ENCODE measurements at places on chromosomes 12 and 14.

GRCh38 chr14:96479435-96480146, 22.6 kb upstream of the PAPOLA start:
- no peak for DNase-seq

DNA sequence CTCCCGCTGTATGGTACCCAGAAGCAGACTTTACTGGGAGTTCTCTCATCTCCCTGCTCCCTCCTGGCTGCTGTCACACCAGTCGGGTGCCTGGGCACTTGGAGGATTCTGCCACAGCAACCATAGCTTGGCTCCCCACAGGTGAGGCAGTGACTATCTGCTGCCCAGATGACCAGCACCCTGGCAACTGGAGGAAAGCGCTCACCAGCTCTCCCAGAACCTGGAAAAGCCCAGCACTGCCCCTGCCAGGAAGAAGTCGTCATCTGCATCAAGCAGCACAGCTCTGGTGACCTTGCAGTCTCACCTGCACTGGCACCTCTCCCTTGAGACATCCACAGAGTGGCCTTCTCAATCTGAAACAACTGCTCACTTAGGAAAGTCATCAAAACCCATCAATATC, 31.9 kb upstream of the TC2N start:
- DNase-seq: no peak

GRCh38 chr14:68395604-68396003, 397.3 kb downstream of the ZFP36L1 start:
- DNase-seq: peak; percentile 80

DNA sequence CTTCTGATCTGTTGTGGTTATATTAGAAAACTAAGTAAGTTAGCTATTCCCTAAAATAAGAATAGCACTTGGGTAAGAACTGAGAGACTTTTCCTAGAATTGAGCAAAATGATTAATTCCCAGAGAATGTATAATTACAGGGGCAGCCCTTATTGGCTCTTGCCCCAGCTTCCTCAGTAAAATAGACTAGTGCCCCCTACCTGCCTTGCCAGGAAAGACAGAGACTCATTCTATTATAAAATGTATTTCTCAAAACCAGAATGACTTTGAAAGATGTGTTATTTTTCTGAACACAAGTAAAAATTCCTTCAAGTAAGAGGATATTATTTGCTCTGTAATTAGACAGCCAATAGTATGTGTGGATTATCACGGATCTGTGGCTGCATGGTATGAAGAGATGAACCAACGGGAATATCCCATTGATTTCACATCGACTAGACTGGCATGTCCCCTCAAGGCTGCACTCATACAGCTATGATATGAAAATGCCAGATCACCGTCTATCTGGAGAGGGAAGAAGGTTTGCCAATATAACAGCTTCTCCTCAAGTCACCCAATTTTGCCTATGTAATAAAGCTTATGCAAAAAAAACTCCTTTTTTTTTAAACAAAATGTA, 7.4 kb upstream of the GLRX5 start:
- peak; percentile 80 for DNase-seq

DNA sequence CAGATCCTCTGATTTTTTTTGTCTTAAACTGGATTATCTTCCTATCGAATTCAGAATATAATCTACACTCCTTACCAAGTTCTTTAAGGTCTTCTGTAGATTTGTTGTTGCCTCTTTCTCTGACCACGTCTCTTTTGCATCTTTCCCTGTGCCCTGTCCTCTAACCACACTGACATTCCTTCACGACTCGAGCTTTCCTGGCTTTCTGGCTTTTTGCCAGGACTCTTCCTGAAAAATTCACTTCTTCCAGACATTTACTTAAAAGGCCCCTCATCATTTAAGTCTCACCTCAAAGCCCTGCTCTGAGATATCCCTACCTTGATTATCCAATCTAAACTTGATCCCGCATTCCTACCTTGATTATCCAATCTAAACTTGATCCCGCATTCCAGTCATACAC, 422.3 kb upstream of the DCN start:
- no peak for DNase-seq

GRCh38 chr14:104280085-104280901, 141.9 kb downstream of the KIF26A start:
- no peak for DNase-seq

GRCh38 chr14:58397156-58397555, 1.4 kb downstream of the TOMM20L start:
- DNase-seq: no peak

DNA sequence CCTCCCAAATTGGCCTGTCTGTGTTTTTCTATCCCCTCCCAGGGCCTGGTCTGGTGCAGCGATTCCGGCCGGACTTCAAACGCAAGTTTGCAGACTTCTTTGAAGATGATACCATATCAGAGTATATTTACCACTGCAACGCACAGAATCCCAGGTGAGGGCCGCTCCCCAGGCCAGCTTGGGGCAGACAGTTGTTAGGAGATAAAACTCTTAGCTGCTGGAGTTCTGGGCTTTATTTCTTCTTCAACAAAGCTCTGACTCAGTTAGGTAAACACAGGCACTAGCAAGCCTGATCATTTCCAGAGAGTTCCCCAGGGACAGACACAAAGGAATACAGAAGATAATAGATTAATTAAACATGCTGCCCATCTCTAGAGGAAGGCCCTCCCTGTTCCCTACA, 8.3 kb downstream of the ABHD4 start:
- no peak for DNase-seq

- no peak for DNase-seq
Measured at GRCh38 chr14:50772412-50772811, 58.5 kb downstream of the NIN start.

DNA sequence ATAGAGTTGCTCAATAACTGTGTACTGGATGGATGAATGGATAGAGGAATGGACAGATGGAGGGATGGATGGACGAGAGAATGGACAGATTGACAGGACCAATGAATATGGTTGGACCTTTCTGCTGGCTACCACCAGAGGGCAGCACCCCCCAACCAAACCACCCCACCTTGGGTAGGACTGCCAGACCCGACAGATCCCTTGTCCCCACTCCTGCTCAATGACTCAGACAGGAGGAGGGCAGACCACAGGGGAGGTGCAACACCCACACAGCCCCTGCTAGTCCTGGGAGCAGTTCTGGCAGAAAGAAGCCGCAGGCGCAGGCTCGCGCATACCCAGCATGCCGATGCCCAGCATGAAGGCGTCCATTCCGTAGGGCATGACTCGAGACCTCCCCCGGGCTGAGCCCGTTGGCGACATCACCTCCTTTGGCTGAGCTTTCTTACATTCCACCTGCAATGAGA, 12.4 kb downstream of the MSI1 start:
- peak; percentile 67 for DNase-seq

GRCh38 chr14:94681300-94682060, 69.3 kb downstream of the SERPINA3 start:
- DNase-seq: peak; percentile 28

- no peak for DNase-seq
Measured at GRCh38 chr12:4353785-4354208, 25.7 kb downstream of the FGF23 start.
